T-helper 17 cell (primary cell): ENCODE measurements at places on chromosomes 2 and 18. TPM values are rescaled to one million over a fixed set of nuclear protein-coding genes. Genes with fewer than 3 reads are reported as not detected.

The PLA2R1 gene
- not detected for total RNA-seq

The PRSS56 gene
- total RNA-seq, result not detected

The LYG2 gene
- total RNA-seq, result not detected

The SLC38A11 gene
- not detected for total RNA-seq

The LINC00305 gene
- not detected for total RNA-seq

The KIF5C gene
- total RNA-seq, result 41.6 TPM

The MAPK4 gene
- total RNA-seq, result not detected

The GREB1 gene
- total RNA-seq, result 1.1 TPM

- peaks cover 8% of the 10 kb centered on the region for H3K36me3 ChIP-seq
- H3K4me3 ChIP-seq, result no peak overlapping the region
- peak overlapping the region; percentile 49 for H3K27ac ChIP-seq
- no peaks in the 10 kb centered on the region for H3K27me3 ChIP-seq
- DNase-seq, result no peak
Observed at GRCh38 chr2:39377226-39377939, 59.7 kb downstream of the MAP4K3 start.

GRCh38 chr2:161044095-161044865, 115.9 kb upstream of the TANK start:
- H3K4me3 ChIP-seq, result no peak overlapping the region
- peaks cover 5% of the 10 kb centered on the region for H3K4me1 ChIP-seq
- DNase-seq, result no peak

- H3K27ac ChIP-seq, result no peak overlapping the region
- no peak for DNase-seq
- no peaks in the 10 kb centered on the region for H3K4me1 ChIP-seq
- H3K27me3 ChIP-seq, result peaks cover 27% of the 10 kb centered on the region
Observed at GRCh38 chr2:2699121-2699505, 368.0 kb upstream of the MYT1L start.

GRCh38 chr2:191933307-191934105, 86.6 kb upstream of the CAVIN2 start:
- no peak overlapping the region for H3K4me3 ChIP-seq
- DNase-seq, result no peak
- H3K4me1 ChIP-seq, result no peaks in the 10 kb centered on the region

- H3K4me3 ChIP-seq, result no peak overlapping the region
- no peak for DNase-seq
- H3K4me1 ChIP-seq, result peaks cover 8% of the 10 kb centered on the region
- no peaks in the 10 kb centered on the region for H3K27me3 ChIP-seq
Observed at GRCh38 chr18:9516437-9517064, 41.2 kb downstream of the RALBP1 start.

DNA sequence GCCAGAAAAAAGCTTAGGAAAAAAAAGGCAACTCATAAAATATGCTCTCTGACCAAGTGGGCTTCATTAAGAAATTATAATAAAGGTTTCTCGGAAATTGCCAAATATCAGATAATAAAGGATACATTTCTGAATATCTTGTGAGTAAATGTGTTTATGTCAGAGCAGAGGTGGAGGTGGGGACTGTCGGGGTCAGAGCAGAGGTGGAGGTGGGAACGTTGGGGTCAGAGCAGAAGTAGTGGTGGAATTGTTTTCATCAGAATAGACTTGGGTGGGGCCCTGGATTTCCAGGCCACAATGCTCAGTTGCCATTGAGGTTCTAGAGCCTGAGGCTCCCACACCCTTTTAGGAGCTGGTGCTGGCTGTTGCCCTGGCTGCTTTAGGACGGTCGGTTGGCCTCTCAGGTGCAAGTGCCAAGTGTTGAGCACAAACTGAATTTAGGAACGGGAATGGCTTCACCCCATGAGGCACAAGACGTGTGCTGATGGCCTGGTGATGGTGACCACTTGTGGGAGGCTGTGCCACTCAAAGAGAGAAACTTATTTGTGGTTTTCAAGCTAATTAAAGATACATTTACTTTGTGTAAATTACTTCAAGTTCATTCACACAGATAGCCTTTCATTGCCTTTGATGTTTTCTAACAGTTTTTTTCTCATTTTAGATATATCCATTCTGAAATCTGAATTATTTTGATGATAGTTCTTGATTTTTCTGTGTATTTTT, 131.5 kb downstream of the ATP9B start:
- DNase-seq, result no peak
- peak overlapping the region; percentile 1 for H3K27ac ChIP-seq
- H3K4me3 ChIP-seq, result peak overlapping the region; percentile 42
- H3K36me3 ChIP-seq, result peaks cover 4% of the 10 kb centered on the region

GRCh38 chr2:18436503-18437005, 123.9 kb downstream of the RDH14 start:
- no peaks in the 10 kb centered on the region for H3K4me1 ChIP-seq
- no peak for DNase-seq
- H3K27ac ChIP-seq, result no peak overlapping the region
- no peaks in the 10 kb centered on the region for H3K36me3 ChIP-seq

- H3K27ac ChIP-seq, result peak overlapping the region; percentile 83
- H3K27me3 ChIP-seq, result no peaks in the 10 kb centered on the region
- H3K4me3 ChIP-seq, result no peak overlapping the region
- H3K36me3 ChIP-seq, result no peaks in the 10 kb centered on the region
- H3K4me1 ChIP-seq, result peaks cover 53% of the 10 kb centered on the region
- DNase-seq, result no peak
Observed at GRCh38 chr2:28368357-28368798, 24.3 kb upstream of the FOSL2 start.

- H3K4me1 ChIP-seq, result no peaks in the 10 kb centered on the region
- DNase-seq, result no peak
- H3K27me3 ChIP-seq, result no peaks in the 10 kb centered on the region
- H3K27ac ChIP-seq, result no peak overlapping the region
- no peak overlapping the region for H3K4me3 ChIP-seq
Observed at GRCh38 chr18:3183103-3183717, 36.6 kb downstream of the MYOM1 start.

DNA sequence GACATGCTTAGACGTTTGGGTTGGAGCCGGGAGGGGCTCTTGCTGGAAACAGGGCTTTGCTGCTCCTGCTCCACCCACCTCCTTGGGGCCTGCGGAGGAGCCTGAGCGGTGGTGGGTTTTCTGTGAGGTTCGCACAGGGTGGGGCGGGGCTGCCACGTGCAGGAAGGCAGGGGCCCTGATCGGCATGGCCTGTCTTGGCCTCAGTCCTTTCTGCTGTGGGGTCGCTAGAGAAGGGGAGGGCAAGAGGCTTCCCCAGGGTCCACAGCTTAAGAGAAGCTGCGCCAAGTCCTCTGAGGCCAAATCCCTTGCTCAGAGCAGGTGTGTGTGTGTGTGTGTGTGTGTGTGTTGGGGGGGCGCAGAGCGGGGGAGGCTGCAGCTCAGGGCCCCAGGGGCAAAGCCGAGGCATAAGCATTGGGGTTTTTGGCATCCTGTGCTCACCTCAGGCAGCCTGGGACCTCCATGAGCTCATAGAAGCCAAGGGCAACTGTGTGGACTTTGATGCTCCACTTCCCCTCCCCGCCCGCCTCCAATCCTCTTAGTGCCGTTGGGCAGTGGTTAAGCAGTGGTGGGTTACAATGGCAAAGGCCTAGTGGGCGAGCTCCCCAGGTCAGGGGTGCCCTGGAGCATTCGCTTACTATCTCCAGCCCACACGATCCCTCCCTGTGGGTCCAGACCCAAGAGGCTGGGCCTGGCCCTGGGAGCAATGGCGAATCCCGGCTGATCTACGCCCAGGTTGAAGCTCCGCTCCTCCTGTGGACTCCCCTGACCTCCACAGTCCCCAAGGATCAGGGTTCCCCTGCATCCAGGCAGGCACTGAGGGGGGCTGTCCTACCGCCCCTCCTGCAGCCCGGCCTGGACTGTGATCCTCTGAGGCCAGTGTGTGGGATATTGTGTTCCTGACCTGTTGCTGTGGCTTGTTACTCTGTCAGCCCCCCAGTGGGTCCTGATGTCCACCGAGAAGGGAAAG, 28.9 kb downstream of the TOGARAM2 start:
- peak overlapping the region; percentile 100 for H3K27ac ChIP-seq
- no peaks in the 10 kb centered on the region for H3K36me3 ChIP-seq
- H3K27me3 ChIP-seq, result no peaks in the 10 kb centered on the region
- peak overlapping the region; percentile 49 for H3K4me3 ChIP-seq
- H3K4me1 ChIP-seq, result peaks cover 52% of the 10 kb centered on the region
- DNase-seq, result no peak

DNA sequence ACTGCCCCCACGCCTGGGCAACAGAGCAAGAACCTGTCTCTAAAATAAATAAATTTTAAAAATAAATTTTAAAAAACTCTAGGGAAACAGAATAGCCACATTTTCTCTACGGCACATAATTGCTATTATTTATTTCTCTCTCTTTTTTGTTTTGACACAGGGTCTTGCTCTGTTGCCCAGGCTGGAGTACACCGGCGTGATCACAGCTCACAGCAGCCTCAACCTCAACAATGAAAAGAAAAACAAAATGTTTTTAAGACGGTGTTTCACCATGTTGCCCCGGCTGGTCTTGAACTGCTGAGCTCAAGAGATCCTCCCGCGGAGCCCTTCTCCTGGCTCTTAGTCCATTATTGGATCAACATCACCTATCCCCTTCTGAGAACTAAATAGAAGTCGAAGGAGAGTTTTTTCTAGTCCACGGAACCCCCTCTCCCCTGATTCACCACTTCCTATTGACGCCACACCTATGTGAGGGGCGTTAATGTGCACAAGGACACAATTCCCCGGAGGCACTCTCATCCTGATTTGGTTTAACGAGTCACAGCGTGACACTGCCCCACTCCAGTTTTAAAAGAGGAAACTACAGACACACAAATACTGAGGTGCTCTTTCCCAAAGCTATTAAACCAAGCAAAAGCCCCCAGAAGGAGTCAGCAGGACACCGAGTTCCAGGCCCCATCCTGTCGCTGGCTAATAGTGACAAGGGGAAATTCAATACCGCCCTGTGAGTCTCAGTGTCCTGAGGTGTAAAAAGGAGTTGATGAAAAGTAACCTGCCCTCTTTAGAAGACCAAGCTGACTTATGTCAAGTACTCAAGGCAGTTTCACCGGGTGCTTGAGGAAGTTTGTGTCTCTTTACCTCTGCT, 1.1 kb downstream of the NPC1 start:
- H3K27ac ChIP-seq, result peak overlapping the region; percentile 91
- no peak for DNase-seq
- no peaks in the 10 kb centered on the region for H3K36me3 ChIP-seq
- H3K27me3 ChIP-seq, result no peaks in the 10 kb centered on the region
- H3K4me1 ChIP-seq, result peaks cover 34% of the 10 kb centered on the region
- H3K4me3 ChIP-seq, result peak overlapping the region; percentile 90

DNA sequence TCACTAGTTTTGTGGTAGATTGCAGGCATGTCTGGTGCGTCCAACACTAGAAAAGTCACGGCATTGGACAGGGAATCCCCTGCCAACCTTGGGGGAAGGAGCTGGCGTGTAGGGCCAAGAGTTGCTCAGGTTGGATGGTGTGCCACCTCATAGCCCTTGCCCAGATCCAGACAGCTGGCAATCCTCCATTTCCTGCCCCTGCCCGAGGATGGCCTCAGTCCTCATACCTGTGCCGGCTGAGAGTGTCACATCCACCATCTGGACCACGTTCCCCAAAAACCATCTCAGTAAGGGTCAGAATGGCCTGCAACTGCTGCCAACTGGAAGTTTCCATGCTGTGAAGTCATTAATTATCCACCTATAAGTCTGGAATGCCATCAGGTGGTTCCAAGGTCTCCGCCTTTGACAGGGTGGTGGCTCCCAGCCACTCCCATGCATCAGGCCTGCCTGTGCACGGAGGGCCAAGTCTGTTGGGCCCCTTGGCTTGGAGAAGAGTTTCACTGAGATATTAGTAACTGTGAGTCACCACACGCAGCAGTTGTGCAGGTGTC, 55.0 kb downstream of the IMPA2 start:
- H3K27me3 ChIP-seq, result peaks cover 18% of the 10 kb centered on the region
- H3K4me3 ChIP-seq, result no peak overlapping the region
- H3K4me1 ChIP-seq, result peaks cover 6% of the 10 kb centered on the region
- H3K36me3 ChIP-seq, result no peaks in the 10 kb centered on the region
- no peak overlapping the region for H3K27ac ChIP-seq

GRCh38 chr2:234373060-234373459, 123.8 kb downstream of the ARL4C start:
- no peaks in the 10 kb centered on the region for H3K27me3 ChIP-seq
- no peaks in the 10 kb centered on the region for H3K36me3 ChIP-seq
- no peak overlapping the region for H3K4me3 ChIP-seq
- DNase-seq, result no peak
- peaks cover 45% of the 10 kb centered on the region for H3K4me1 ChIP-seq

- no peaks in the 10 kb centered on the region for H3K27me3 ChIP-seq
- no peak overlapping the region for H3K27ac ChIP-seq
- peaks cover 38% of the 10 kb centered on the region for H3K4me1 ChIP-seq
- no peak overlapping the region for H3K4me3 ChIP-seq
Observed at GRCh38 chr2:101832114-101832513, 134.6 kb downstream of the MAP4K4 start.
